ENCODE measurements at places on chromosomes 2 and 18.

DNA sequence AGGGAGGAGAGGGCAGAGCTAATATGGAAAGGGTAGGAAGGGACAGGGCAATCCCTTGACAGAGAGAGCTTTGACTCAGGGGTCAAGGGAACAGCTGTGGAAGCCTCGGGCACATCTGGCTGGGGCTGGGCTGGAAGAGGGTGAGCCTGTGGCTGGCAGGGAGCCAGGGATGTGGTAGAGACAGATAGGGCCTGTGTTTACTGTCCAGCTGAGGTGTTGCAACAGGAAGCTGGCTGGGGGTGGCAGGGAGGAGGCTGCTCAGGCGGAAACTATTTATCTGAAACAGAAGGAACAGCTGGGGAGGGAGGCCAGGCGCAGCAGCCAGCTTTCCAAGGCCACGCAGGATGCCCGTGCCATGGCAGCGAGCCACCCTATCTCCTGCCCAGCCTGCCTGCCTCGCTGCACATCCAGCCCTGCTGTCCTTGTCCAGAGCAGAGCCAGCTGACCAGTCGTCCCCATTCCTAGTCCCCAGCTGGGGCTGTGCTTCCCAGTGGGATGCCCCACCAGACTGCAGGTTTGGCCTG, 264.7 kb downstream of the CYP26B1 start:
- peak; percentile 66 for DNase-seq

- peak; percentile 91 for DNase-seq
These were observed 680.9 kb downstream of the IRS1 start for GRCh38 chr2:226118471-226119429.

- no peak for DNase-seq
These were observed 40.7 kb upstream of the BBS5 start for GRCh38 chr2:169438466-169439072.

DNA sequence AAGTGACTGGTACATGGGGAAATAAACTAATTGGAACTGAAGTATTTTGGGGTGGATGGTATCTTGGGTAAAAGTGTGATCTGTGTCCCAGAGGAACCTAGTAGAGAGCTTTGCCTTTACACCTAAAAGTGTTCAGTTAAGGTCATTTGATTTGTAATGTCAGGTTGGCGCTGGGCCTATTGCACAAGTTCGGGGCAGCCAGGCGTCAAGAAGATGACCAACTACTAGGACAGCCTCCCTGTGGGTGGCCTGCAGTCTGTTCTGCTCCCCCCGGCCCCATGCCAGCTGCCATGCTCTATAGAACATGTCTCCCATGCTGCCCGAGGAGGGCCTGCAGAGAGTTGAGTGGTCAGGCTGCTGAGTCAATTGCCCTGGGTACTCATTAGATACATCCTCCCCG, 10.1 kb downstream of the RRM2 start:
- no peak for DNase-seq

GRCh38 chr18:48930926-48931325, 19.8 kb downstream of the SMAD7 start:
- no peak for DNase-seq

GRCh38 chr2:70718736-70719135, 49.3 kb downstream of the ADD2 start:
- DNase-seq = no peak

GRCh38 chr2:188024811-188025210, 266.9 kb upstream of the GULP1 start:
- peak; percentile 33 for DNase-seq

DNA sequence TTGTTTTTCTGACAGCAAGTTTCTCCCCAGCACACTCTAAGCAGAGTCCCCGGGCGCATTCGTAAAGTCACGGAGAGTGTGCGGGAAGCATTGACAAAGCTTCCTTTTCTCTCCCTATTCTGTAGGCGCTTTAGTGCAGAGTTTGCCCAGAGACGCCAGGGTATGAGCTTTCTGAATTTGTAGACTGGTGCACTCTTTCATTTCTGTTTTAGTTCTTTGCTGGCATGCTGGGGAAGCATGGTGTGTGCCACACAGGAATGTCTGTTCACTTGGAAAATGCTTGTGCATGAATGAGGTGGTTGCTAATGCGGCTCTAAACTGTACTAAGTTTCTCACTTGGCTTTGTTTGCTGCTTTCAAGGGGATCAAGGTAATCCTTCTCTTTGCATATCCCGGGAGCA, 102.6 kb downstream of the RTN4 start:
- DNase-seq = no peak

GRCh38 chr2:109032229-109032820, 43.3 kb upstream of the EDAR start:
- no peak for DNase-seq

DNA sequence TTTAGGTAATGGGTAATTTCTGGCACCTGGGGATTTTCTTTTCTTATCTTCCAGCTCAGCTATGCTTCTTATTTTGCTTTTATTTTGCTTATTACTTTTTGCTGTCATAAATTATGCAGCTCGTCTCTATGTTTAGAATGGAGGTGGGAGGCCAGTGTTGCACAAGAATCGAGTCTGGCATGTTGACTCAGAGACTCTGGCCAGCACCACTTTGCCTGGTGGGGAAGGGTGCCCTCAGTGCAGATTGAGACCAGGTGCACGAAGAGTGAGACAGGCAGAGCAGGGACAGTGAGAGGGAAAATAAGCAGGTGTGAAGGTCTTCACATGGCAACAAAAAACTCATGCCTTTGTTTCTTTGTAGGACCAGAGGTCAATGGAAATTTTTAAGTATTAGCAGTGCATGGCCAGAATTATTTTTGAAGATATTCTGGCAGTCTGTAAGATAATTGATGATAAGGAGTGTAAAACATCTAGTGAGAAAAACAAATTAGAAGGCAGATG, 59.2 kb upstream of the SLC5A7 start:
- no peak for DNase-seq

DNA sequence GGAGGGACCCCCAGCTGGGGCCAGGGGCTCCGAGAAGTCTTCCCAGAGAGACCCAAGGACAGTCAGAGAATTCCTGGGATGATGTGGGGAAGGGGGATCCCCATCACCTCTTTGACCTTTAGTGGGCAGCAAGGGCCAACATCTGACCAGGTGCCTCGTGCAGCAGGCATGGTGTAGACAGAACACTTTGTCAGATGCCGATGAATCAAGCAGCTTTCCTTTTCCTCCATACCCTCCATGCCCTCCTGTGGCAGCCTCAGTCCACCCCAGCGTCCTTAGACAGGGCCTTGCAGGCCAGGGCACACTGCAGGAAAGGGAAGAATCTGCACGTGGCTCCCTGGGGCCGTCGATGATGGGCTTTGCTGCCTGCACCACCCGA, 26.3 kb downstream of the GPR55 start:
- no peak for DNase-seq

- DNase-seq = no peak
These were observed 5.6 kb downstream of the DES start for GRCh38 chr2:219423652-219424377.

DNA sequence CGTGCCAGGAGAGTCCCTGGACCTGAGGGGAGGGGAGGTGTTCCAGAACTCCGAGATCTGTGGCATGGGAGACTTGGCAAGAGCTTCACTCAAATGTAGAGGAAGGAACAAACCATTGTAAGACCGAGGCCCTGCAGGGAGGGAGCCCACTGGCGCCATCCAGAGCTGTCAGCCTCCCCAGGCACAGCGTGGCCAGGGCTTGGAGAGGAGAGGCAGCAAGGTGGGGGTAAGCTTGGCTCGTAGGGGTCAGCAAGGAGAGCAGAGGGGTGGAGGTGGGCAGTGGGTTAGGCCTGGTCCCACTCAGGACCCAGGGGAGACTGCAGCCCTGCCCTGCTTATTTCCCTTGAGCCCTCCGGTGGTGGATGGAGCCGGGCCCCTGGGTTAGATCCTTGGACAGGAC, 3.6 kb downstream of the TMEM177 start:
- no peak for DNase-seq

DNA sequence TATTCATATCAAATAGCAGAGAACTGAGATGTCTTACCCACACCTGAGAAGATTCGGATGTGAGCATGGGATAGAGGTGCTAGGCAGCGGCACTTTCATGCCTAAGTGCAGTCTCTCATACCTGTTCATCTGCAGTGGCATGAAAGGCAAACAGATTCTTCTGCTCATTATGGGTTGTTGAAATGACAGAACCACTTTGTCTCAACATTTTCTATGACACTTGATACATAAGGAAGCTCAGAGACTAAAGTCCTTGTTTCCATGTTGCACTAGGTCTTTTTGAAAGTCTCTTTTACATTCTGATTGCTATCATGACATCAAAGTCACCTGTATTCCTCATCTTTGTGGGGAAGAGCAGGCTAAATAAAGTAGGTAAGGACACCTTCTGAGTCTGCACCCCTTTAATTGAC, 8.0 kb upstream of the SCN1A start:
- no peak for DNase-seq

DNA sequence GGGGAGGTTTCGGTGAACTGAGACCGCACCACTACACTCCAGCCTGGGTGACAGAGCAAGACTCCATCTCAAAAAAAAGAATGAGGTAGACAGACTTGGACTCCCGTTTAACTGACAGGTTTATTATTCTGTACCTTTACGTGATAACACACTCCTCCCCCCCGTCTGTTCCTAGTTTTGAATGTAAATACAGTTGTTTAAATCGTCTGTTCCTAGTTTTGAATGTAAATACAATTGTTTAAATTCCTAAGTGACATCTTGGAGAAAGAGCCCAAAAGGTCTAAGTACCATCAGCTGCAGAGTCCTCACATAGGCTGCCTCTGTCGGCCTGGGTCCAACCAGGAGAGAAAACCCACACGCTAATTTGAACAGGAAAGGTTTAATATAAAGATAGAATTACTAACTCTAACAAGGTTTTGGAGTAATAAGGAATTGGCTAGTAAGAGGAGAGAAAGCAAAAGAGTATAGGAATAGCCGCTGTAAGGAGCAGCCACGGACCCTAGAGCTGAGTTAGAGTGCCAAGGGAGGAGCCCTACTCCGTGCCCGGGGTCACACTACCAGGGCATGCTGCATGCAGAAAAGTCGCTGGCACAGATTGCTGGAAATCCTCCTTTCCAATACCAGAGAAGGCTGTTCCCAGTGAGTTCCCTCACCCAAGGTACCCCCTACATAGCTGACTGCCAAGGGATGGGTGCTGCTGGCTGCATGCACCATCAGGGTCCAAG, 83.5 kb upstream of the RANBP2 start:
- DNase-seq = no peak

GRCh38 chr18:75016025-75016717, 192.8 kb downstream of the PTGR3 start:
- DNase-seq = peak; percentile 10

DNA sequence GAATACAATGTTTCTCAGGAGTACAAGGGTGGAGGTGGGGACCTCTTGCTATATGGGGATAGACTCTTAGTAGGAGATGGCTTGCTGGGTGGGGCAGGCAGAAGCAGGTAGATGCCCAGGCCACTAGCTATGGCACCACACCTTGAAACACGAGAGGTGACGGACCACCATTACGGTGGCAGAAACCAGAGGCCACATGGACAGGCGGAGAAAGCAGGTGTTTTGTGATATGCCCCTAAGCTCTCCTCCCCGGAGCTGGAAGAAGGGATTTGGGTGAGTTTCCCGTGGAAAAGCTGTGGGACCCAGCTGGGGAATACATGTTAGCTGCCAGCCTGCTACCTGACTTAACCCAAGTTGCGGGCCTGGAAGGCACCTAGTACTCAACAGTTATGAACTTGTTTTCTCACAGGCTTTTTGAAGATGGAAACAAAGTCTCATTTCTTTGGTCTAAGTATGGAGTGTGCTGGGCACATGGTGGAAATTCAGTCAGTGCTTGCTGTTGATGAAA, 16.7 kb downstream of the PLA2R1 start:
- DNase-seq = no peak

- DNase-seq = no peak
These were observed 34.5 kb upstream of the DSEL start for GRCh38 chr18:67550872-67551520.

GRCh38 chr2:43047187-43047780, 179.1 kb downstream of the ZFP36L2 start:
- no peak for DNase-seq

- DNase-seq = no peak
These were observed 108.3 kb upstream of the MAPRE2 start for GRCh38 chr18:34932792-34933466.

DNA sequence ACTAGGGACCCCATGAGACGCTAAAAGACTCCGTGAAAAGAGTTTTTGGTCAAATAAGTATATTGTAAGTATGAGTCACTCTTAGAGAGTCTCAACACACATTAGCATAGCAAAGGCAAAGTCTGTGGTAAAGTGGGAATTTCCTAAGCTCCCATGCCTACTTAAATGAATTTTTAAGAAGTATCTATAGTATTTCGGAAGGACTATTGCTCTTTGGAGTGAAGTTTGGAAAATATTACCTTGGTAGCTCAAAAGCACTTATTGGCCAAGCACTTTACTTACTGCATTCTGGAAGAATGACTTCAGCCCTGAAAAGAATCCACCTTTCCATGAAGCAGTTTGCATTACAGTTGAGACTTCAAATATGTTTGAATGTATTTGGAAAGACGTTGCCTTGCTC, 57.1 kb downstream of the CAVIN2 start:
- DNase-seq = peak; percentile 49

DNA sequence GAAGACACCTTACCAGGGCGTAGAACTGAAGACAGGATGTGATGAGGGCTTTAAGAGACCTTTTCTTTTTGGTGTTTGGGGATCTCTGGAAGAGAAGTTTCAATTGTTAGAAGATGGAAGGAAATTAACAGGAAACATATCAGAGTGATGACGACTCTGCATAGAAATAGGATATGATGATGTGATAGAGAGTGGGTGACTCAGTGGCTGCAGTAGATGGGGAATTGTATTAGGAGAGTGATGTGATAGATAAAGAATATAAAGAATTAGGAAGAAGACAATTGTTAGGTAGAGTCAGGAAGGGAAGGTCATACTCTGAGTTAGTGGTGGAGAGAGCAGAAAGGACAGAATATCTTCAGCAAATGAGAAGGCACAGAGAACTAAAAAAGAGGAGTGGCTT, 593.9 kb downstream of the NYAP2 start:
- DNase-seq = peak; percentile 67

GRCh38 chr18:54736981-54737380, 91.3 kb upstream of the RAB27B start:
- no peak for DNase-seq

DNA sequence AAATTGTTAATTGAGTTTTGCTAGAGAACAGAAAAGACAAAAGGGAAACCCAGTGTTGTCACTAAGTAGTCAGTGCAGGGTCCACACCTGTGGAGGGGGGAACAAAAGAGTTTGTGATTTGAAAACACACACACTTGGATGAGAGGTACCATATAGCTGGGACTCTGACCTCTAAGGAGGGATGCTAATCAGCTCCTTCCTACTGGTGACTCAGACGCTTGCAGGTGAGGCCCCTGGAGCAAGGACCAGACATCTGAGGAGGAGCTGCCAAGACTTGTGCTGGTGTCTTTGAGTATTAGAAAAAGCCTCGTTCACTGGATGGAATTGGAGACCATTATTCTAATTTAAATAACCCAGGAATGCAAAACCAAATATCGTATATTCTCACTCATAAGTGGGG, 146.4 kb upstream of the MAP2 start:
- no peak for DNase-seq

All from fibroblast of skin of right biceps (primary cell).